ENCODE measurements at places on chromosomes 4 and X.

GRCh38 chrX:24294619-24295018, 19.2 kb downstream of the SUPT20HL2 start:
- DNase-seq, result peak; percentile 2

DNA sequence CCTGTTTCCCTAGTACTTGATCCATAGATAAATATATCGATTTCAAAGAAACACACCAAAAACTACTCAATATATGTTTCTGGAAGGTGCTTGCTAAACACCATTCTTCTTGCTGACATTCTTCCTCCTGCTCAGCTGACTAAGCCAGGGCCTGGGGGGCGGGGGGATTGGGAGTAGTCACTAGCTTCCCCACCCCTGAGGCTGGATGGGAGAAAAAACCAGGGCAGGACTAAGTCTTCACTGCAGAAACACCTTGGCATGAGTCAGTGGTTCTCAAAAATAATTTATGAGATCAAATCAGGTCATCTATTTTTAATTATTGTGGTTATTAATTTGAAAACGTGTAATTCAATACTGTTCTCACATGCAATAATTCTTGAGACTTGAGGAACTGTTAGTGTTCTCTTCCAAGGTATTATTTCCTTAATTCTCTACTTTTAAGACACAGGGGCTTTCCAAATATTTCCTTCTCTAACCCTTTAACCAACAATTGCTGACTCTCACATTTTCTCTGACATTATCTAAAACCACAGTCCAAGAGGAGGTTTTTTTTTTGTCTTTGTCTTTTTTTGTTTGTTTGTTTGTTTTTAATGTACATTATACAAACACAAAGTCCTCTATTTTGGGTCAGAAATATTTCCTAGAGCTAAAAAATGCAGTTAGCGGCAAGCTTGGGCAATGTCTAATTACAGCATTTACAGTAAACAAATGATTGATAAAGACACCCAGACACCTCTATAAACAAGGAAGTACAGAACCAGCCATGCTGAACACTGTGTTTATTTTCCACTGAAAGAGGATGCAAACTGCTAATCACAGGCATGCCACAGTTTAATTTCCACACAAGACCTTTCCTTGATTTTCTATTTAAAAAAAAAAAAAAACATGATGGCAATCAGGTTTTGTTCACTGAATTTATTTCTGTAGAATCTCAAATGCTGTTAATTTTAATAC, 120.3 kb upstream of the USP9X start:
- DNase-seq, result no peak

- DNase-seq, result no peak
Observed at GRCh38 chr4:78667764-78668163, 108.4 kb upstream of the BMP2K start.

DNA sequence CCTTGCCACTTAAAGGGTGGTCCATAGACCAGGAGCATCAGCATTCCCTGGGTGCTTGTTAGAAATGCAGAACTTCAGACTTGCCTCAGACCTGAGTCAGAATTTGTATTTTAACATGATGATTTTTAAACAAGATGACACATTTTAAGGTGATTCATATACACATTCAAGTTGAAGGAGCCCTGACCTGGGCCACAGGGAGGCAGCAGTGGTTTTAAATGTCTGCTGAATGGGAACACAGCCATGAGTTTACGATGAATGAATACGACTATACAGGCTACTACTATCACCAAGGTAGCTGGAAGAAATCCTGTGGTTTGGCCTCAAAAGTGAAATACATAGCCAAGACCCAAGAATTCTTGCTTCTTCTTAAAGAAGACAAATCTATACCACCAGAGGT, 2.9 kb downstream of the HDAC8 start:
- DNase-seq, result no peak

GRCh38 chrX:16465081-16465876, 184.7 kb upstream of the S100G start:
- DNase-seq, result no peak

DNA sequence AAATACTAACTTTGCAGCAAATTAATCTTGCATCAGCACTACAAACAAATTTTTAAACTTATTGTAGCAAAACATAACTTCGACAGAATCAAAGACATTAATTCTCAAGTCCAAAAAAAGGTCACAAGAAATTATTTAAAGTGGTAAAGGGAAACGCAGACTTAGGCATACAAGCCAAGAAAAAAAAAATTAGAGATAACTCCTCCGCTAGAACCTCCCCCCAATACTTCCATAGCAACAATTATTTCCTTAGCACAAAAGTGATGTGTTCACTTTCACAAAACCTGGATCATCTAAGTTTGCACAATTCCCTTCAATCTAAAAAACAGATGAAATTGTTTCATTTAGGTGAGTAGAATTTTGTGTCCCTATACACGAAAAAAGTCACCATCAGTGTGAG, 1.1 kb downstream of the LRBA start:
- no peak for DNase-seq

GRCh38 chr4:147732518-147733235, 789 bp downstream of the ARHGAP10 start:
- DNase-seq, result no peak

DNA sequence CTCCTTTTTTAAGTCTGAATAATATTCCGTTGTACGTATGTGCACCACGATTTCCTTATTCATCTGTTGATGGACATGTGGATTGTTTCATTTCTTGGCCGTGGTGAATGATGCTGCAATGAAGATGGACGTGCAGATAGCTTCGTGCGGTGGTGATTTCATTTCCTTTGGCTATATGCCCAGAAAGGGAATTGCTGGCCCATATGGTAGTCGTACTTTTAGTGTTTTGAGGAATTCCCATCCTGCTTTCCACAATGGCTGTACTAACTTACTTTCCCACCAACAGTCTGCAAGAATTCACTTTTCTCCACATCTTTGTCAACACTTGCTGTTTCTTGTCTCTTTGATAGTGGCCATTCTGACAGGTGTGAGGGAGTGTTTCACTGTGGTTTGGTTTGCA, 12.8 kb downstream of the ZFP42 start:
- no peak for DNase-seq

- DNase-seq, result no peak
Observed at GRCh38 chrX:129665916-129666644, 11.3 kb upstream of the APLN start.

DNA sequence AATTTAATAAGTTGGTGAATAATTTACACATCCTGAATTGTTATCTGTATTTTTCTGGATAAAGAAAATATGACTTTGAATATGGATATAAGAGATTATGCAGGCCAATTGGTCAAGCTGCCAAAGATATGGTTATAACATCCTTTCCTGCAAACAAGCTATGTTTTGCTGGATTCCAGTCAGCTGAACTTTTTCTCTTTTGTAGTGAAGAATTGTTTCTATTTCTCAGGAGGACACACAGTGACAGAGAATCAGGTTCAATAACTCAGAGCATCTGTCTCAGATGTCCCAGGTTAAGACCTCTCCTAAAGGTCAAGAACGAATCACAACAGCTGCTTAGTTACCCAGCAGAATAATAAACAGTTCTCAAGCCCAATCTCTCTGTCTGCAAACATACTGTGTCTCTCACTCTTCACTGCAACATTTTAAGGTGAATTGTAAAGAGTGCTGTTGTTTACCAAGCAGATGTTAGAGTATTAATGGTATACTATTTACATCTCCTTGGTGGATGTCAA, 189.5 kb upstream of the ANKRD50 start:
- no peak for DNase-seq

DNA sequence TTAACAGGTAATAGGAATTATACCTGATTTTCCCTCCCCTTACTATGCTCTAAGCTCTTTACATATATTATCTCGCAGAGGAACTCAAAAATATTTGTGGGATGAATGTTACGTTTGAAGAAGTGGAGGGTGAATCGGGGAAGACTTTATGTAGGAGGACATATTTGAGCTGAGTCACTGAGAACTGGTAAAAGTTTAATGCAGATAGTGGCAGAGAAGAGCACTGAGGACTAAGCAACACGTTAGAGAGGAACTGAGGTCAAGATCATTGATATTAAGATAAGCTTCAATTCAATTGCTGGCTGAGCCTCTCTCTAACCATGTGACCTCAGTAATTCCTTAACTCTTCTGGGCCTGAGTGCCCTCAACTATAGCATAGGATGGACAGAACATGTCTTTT, 26.4 kb upstream of the ELOVL6 start:
- no peak for DNase-seq

DNA sequence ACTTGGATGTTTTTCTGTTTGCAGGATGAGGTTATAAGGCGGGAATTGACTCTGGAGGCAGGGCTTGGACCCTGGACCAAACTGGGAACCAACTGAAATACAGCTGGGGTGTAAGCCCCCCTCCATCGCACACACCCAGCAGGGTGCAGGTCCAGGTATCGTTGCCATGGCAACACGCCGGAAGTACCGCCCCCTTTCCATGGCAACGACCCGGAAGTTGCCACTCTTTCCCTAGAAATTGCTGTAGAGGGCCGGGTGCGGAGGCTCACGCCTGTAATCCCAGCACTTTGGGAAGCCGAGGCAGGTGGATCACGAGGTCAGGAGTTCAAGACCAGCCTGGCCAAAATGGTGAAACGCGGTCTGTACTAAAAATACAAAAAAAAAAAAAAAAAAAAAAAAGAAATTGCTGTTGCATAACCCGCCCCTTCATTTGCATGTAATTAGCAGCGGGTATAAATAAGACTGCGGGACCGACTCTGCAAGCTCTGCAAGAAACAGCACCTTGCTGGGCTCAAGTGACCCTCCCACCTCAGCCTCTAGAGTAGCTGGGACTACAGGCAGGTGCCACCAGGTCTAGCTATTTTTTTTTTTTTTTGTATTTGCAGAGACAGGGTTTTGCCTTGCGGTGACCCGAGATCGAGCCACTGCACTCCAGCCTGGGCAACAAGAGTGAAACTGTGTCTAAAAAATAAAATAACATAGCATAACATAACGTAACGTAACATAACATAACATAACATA, 139.6 kb downstream of the CRLF2 start:
- no peak for DNase-seq

- no peak for DNase-seq
Observed at GRCh38 chr4:136680761-136681160, 851.5 kb downstream of the PCDH18 start.

Data from midbrain (tissue), 1 donor.